AG10803 (cell line): ENCODE measurements at places on chromosomes 4 and X.

DNA sequence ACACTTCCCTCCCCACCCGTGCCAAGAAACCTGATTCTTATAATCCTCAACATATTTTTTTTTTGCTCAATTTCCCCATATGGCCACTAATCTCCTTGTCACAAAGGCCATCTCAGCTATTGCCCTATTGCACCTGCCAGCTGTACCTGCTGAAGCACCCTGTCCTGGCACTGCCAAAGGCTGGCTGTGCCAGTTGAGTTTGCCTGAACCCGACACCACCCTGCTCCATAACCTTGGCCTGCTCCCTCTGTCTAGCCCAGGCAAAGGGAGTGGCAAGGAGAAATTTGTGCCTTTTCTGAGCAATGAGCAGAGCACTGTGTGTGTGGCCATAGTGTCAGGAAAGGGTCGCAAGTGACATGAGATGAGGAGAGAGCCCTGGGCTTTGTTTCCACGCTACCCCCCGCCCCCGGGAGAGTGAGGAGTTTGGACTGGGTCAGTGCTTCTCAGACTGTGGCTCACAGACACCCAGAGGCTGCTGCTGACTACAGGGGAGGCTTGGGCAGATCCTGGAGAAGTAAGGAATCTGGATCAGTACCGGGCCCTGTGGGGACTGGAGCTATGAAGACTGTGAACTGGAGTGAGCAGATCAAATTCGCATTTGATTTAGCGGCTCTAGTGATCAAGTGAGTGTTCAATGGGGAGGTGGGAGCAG, 42.2 kb upstream of the HMGB3 start:
- no peak for DNase-seq

GRCh38 chr4:80198441-80198837, 1.1 kb downstream of the PRDM8 start:
- DNase-seq = no peak

DNA sequence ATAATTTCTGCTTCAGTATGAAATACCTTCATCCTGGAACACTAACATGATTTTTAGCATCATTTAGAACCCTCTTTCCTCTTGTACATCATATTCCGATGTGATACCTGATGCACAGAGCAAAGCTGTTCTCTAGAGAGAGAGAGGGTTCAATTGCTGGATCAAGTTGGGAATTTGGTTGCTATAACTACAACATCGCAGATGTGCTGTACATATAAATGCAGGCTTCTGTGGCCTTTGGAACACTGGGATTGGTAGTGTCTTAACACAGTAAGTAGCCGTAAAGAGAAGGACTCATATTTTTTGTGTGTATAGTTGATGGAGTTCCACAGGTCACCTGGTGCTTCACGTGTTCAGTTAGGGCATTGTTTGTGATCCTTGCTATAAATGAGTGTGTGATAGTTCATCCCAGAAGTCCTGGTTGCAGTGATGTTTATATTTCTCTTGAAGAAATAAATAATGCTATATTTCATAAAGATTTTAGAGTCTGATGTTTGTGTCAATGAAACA, 119.2 kb downstream of the RAPGEF2 start:
- no peak for DNase-seq

DNA sequence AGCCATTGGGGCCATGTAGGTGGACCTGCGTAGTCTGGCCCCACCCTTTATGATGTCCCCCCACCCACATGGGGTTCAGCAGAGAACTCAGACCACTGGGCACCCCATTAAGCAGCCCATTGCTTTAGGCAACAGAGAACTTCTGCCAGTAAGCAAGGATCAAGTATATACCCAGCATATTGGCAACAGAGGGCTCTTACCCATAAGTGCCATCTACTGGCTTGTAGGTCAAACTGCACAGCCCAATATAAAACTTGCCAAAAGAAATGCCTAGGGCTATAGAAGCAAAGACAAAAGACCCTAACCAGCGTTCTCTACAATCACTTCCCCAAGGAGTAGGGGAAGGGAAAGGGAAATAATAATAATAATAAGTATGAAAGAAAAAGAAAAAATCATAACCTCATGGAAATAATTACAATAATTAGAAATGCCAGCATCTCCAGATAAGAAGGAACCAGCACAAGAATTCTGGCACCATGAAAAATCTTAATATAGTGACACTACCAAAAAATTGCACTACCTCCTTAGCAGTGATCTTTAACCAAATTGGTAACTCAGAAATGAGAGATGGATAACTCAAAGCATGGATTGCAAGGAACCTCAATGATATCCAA, 1090.7 kb downstream of the FAT4 start:
- peak; percentile 48 for DNase-seq

- DNase-seq = peak; percentile 18
Observed at GRCh38 chrX:41664375-41664901, 24.3 kb upstream of the GPR34 start.

DNA sequence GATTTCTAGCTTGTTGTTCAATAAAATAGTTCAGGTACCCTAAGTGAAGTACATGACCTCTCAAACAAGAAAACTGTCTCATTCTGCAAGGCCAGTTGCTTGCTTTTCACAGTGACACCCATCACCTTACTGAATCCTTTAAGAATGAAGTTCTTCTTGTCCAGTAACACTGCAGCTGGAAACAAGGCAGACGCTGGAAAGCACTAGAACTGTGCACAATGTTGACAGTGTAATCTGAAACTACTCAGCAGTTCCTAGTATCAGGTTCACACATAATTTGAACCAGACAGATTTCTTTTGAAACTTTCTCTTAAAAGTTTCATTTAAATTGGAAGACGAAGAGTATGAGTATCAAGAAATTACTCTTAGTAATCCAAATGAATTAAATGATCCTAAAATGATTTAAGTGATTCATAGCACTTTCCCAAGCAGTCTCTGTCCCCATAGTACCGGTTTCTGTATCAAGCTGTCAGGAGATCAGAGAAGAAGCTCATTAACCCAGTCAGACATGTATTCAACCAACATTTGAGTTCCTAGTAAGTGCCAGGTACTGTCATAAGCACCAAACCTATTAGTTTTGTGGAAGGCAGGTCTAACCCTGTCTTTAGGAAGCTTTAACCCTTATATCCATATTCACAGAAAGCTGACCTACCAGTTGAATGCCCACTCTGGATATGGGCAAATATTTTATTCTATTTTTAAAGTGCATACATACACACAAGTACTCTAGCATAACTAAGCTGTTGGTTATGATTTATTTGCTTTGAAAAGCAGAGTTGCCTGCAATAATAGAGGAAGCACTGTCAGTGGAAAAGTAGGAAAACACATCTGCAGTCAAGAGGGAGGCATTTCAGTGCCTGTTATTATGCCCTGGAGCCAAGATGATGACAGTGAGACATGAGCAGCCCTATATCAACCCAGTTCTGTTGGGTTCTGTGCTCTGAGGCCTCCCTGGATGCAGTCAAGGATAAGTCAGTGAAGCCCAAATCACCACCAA, 63.6 kb downstream of the PALLD start:
- DNase-seq = peak; percentile 46

- no peak for DNase-seq
Observed at GRCh38 chrX:70032792-70033191, 16.9 kb downstream of the AWAT2 start.
